Activated CD4-positive, alpha-beta memory T cell treated with anti-CD3 and anti-CD28 coated beads for 36 hours (primary cell): ENCODE measurements at places on chromosomes 6 and 20. TPM values are rescaled to one million over a fixed set of nuclear protein-coding genes. Genes with fewer than 3 reads are reported as not detected.

Gene ABHD12
- 22.3 TPM for total RNA-seq

- no peaks in the 10 kb centered on the region for H3K27me3 ChIP-seq
- peak; percentile 53 for DNase-seq
- peak overlapping the region; percentile 0 for H3K4me3 ChIP-seq
- peaks cover 68% of the 10 kb centered on the region for H3K4me1 ChIP-seq
- no peaks in the 10 kb centered on the region for H3K36me3 ChIP-seq
Observed at GRCh38 chr6:193773-194310, 98.4 kb upstream of the DUSP22 start.

DNA sequence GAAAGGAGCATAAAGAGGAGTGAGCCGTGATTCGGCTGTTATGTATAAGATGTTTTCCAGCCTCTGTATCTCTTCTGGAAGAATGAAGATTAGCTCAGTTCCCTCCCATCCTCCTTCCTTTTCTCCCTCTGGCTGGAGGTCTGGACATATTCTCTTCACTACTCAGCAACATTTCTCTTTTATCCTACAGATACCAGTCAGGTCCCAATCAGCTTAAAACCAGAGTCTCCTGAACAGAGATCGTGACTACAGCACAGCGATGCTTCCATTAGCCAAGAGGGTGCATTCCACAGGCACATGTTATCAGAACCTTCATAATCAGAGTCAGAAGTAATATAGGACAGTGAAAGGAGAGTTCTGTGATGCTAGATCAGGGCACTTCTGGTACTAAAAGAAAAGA lies 133.9 kb upstream of the SOX4 start:
- H3K27me3 ChIP-seq: no peaks in the 10 kb centered on the region
- DNase-seq: no peak
- no peak overlapping the region for H3K4me3 ChIP-seq
- no peak overlapping the region for H3K27ac ChIP-seq

DNA sequence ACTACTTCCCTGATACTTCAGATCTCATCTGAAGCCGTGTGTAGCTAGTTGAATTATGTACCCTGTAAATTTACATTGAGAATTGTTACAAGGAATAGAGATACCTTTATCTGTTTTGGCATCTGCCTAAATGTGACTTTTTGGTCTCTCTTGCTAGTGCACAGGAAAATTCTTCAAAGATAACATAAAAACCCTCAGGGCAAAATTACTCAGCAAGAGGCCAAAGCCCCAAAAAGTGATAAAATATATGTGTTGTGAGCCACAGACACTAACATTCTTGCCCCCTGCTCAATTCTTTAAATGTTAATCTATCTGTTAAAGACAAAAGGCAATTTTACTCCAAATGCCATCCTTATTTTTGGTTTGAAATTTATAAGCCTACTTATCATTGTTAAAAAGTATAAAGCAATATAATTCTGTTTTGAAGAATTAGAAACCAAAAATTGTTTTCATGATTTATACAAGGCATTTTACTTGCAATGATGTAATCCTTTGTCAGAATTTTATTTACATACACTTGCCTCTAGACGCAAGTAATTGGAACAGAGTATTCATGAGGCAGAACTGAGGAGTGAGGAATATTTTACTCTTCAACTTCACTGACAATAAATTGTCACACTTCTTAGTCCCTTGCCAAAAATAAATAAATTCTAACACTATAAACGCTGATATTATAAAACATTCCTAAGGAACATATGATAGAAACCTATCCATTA lies 186.2 kb downstream of the EPM2A start:
- DNase-seq: no peak
- no peaks in the 10 kb centered on the region for H3K4me1 ChIP-seq
- no peak overlapping the region for H3K27ac ChIP-seq

DNA sequence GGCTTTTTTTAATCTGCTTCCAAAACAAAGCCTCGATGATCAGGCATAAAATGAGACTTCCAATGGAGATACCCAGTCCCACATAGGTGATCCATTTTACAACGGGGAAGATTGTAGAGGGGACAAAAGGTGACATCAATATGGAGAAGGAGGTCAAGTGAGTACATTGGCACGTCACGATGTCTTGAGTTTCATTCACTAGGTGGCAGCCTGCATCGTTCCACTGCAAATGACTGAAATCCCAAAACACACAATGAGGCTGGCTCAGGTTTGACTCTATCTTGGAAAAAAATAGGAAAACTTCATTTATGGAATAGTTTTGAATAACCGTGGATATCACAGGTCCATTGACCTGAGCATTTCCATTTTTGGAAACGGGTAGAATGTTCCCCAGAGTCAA lies 32.5 kb downstream of the ADGRF1 start:
- no peaks in the 10 kb centered on the region for H3K27me3 ChIP-seq
- no peaks in the 10 kb centered on the region for H3K36me3 ChIP-seq
- DNase-seq: no peak
- no peaks in the 10 kb centered on the region for H3K4me1 ChIP-seq
- no peak overlapping the region for H3K27ac ChIP-seq

DNA sequence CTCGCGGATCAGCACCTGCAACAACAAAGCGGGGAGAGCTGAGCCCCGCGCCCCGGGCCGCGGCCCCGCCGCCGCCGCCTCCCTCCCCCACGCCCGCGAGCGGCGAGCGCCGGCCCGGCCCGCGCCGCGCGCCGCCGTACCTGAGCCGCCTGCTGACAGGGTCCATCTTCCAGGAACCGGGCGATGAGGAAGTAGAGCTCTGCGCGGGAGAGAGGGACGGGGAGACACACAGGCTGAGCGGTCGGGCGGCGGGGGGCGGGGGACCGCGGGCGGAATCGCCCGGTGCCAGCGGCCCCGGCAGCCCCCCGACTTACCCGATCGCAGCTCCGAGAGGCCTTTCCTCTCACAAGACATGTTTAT lies 359 bp downstream of the PHIP start:
- peaks cover 2% of the 10 kb centered on the region for H3K27me3 ChIP-seq
- H3K4me1 ChIP-seq: peaks cover 40% of the 10 kb centered on the region
- peak; percentile 62 for DNase-seq
- H3K4me3 ChIP-seq: peak overlapping the region; percentile 91
- H3K27ac ChIP-seq: peak overlapping the region; percentile 97

DNA sequence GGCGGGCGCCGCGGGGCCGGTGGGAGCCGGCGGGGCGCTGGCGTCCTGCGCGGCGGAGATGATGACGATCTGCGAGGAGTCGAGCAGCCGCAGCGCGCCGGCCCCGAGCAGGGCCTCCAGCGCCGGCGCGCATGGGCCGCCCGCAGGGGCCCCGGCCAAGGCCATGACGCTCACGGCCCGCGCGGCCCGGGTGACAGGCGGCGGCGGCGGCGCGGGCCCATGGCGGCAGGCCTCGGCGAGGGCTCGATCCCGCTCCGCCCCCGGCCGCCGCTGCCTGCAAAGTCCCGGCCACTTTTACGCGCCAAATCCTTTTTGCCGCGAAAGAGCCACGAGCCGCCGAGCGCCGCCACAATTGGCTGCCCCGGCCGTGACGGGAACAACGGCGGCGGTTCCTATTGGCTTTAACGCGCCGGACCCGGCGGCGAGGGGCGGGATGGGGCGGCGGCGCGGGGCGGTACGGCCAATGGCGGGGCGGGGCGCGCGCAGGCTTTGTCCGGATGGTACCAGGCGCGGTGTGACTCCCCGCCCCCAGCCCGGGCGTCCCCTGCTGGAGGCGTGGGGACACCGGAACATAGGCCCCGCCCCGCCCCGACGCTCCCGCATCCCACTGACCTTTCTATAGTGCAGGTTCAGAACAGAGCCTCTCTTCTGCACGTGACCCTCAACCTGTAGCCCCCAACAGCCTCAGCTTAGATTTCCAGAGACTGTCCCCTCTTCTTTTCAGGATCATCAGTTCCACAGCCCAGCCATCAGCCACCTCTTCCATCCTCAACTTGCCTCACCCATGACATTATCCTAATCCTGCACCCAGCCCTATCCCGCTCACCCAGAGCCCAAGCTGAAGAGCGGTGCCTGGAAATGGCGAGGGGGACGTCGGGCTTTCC lies at the start of gene E2F1:
E2F1 (minus strand) TSS at position 286 of the 884 bp plus-strand sequence; CDS start at position 165, 121 bp downstream.
- peaks cover 70% of the 10 kb centered on the region for H3K4me1 ChIP-seq
- H3K36me3 ChIP-seq: peaks cover 14% of the 10 kb centered on the region
- peak within 1 kb of the TSS; percentile 93 for H3K4me3 ChIP-seq
- H3K27ac ChIP-seq: peak within 1 kb of the TSS; percentile 87
- DNase-seq: peak; percentile 98

DNA sequence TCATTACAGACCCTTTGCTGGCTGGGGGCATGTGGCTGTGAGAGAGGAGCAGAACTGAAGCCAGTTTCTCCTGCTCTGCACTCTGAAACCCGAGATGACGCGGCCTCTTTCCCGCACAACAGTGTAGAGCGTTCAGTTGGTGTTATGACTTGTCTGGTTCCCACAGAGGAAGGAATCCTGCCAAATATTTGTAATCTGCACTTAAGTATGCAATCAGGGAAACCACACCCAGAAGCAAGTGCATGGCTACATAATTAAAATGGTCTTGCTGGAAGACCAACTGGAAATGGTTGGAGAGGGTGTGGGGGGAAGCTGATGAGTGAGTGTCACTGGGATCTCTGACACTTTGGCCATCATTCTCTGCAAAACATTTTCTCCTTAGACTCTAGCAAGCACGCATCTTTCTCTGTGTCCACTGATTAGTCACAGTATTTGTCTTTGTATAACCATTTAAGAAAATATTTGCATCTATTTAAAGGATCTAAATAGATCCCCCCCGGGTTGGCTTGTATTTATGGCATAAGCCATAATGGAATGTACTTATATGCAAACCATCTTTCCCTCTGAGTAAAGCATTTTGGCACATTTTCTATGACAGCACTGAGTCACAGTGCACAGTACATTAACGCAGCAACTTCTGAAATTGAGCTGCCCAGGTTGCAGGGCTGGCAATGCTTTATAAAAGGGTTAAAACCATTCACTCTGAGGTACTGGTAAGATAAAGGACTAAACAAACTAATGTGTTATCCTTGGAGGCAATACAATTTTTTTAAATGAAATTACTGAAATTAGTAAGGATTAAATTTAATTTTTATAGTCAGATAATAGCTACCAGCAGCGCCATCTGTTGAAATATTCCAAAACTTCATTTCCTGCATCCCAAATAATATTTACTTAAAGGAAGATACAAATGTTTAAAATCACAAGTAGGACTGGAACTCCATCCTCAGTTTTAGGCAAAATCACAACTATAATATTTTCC lies 76.7 kb downstream of the FOXC1 start:
- H3K27ac ChIP-seq: no peak overlapping the region
- peaks cover 1% of the 10 kb centered on the region for H3K36me3 ChIP-seq
- no peak for DNase-seq
- H3K4me1 ChIP-seq: no peaks in the 10 kb centered on the region

GRCh38 chr20:9677100-9677623 lies 161.7 kb downstream of the PAK5 start:
- no peaks in the 10 kb centered on the region for H3K36me3 ChIP-seq
- H3K27me3 ChIP-seq: no peaks in the 10 kb centered on the region
- no peaks in the 10 kb centered on the region for H3K4me1 ChIP-seq
- H3K27ac ChIP-seq: no peak overlapping the region
- no peak for DNase-seq
